ENCODE measurements at places on chromosomes 4 and X.

DNA sequence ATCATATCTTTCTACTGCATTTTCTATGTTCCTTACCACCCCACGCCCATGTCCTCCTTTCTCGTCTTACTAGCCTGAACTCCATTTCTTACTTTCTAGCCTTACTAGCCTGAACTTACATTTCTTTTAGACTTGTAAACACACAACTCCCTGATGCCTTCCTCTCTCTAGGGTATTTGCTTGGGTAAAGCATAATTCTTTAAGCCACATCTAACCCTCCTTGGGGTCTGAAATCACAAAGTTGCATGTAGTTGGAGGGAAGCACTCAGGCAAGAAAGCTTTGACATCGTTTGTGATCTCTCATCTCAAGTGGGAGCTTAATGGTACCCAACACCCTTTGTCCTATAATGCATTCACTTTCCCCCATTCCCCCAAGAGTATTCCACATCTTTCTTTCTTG lies 124.4 kb downstream of the SPOCK3 start:
- no peak for DNase-seq

- DNase-seq: peak; percentile 62
Observed at GRCh38 chr4:183797445-183798300, 107.4 kb upstream of the STOX2 start.

GRCh38 chrX:48278958-48279357 lies 23.8 kb downstream of the SSX1 start:
- DNase-seq: peak; percentile 71

GRCh38 chrX:123835661-123836371 lies 24.0 kb upstream of the XIAP start:
- DNase-seq: no peak

DNA sequence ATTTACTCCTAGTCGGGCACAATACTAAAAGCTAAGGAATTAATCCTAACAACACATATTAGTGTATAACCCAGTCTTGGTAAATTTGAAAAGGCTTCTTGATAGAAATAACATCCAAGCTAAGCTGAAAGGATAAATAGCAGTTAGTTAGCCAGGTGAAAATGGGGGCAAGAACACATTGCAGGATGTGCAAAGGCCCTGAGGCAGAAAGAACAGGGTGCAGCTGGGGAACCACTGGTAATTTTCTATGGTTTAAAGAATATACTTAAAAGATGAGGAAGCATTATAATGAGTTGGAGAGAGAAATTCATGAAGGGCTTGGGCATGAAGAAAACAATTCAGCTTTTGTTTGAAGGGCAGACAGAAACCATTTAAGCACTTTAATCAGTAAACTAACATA lies 689.0 kb downstream of the ADGRL3 start:
- no peak for DNase-seq

GRCh38 chr4:127641524-127641923 lies 8.8 kb downstream of the INTU start:
- no peak for DNase-seq

GRCh38 chr4:151804821-151805220 lies 44.0 kb upstream of the GATB start:
- no peak for DNase-seq

DNA sequence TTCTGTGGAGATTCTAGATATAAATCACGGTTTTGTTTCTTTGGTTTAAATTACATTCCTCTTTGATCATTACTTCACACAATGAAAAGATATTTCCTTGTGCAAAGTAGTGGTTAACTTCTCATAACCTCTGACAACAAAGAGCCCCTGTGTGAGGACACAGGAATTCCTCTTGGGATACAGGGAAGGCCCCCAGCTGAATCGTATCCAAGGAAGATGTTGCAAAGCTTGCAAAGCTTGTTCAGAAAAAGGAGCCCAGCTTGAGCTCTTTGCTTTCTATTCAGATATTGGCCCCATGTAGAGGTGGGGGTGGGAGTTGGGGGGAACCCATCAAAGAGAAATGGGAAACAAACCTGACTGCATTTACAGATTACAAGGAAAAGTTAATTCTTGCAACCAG lies 145.7 kb downstream of the RELL1 start:
- DNase-seq: no peak

- no peak for DNase-seq
Observed at GRCh38 chr4:144734522-144734921, 88.6 kb downstream of the HHIP start.

- no peak for DNase-seq
Observed at GRCh38 chr4:1233641-1234308, 15.2 kb downstream of the CTBP1 start.

- no peak for DNase-seq
Observed at GRCh38 chrX:136390921-136391320, 90.2 kb downstream of the ADGRG4 start.

GRCh38 chrX:66717926-66718325 lies 79.0 kb upstream of the EDA2R start:
- no peak for DNase-seq

DNA sequence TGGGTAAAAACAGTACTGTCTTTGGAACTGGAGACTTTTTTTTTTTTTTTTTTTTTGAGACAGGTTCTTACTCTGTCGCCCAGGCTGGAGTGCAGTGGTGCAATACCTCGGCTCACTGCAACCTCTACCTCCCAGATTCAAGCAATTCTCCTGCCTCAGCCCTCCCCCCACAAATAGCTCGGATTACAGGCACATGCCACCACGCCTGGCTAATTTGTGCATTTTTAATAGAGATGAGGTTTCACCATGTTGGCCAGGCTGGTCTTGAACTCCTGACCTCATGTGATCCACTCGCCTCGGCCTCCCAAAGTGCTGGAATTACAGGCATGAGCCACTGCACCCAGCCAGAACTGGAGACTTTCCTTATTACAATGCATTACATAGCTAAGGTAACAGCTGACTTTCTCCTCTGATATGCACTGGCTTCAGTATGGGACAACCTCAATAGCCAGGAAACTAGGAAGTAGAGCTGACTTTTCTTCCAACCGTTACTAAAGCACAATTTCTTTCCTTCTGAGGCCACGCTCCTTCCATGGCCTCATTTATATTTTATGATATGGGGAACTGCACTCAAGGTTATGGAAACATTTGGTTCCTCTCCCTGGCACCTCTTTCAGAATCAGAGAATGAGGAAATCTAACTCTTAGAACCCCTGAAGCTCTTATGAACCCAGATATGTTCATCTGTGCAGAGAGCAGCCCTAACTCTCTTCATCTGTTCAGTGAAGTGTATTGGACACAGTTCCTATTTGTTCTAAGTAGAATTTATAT lies 53.5 kb upstream of the FAM9B start:
- no peak for DNase-seq

GRCh38 chr4:119748853-119749252 lies 120.2 kb upstream of the PDE5A start:
- DNase-seq: no peak

- no peak for DNase-seq
Observed at GRCh38 chr4:146299607-146300006, 85.3 kb downstream of the REELD1 start.

GRCh38 chrX:67044029-67044653 lies 405.3 kb upstream of the EDA2R start:
- DNase-seq: no peak

DNA sequence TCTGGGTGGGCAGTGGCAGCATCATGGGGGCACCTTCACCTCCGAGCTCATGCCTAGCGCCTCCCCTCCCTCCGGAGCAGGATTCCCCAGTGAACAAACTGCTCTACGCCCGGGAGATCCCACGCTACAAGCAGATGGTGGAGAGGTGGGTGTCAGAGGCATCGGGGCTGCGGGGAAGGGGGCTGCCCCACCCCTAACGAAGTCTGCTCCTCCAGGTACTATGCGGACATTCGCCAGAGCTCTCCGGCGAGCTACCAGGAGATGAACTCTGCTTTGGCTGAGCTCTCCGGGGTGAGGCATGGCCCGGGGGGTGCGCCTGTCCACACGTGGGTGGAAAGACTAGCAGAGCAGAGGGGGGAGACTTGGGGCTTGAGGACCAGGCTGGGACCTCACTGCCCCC lies 2.7 kb upstream of the SRPK3 start:
- DNase-seq: no peak

DNA sequence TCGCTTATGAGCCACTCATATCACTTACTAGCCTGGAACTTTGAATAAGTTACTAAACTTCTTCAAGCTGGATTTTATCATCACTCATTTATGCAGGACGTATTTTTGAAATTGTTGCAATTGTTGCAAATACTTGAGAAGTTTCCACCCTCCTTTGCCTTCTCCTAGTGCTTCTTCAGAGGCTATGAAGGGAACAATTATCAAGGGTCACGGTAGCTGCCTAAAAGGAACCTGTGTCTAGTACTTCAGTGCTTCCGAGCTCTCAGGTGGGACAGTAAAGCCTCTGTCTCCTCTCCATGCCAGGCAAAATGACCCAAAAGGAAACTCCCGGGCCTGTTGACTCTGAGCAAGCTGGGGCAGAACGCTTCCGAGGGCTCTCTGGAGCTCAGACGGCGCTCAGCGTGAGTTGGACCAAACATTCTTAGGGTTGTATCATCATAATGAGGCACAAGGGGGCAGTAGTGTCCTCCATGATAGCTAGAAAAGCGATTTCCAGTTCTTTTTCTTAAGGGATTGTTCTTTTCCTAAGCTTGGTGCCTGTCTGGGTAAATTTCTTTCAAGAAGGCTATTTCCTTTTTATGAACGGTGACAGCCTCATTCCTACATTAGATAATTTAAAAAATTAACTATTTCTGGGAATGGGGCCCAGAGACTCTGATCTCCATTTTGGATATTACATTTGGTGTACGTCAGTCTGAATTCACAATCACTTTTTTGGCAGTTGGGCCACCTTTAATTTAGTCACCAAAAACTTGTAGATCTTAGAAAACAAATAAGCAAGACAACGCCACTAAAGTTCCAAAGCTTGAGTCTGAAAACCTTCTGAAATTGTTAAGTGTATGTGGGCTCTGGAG lies 73.1 kb downstream of the PACRGL start:
- DNase-seq: peak; percentile 55

DNA sequence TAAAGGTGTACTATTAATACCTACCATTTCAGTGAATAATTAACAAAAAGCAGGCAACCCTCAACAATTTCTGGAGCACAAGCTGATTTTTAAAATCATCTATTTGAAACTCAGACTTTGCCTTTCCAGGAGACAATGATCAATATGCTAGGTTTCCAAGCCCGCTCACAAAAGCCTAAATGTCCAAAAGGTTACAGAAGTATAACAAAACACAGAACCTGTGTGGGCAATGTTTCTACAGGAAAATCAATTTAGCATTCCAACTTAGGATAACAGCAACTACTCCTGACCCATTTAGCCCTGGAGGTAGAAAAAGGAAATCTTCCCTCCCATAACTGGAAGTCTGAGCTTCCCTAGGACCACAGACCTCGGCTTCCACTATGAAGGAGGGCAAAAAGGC lies 3.9 kb downstream of the TAB3 start:
- DNase-seq: no peak

DNA sequence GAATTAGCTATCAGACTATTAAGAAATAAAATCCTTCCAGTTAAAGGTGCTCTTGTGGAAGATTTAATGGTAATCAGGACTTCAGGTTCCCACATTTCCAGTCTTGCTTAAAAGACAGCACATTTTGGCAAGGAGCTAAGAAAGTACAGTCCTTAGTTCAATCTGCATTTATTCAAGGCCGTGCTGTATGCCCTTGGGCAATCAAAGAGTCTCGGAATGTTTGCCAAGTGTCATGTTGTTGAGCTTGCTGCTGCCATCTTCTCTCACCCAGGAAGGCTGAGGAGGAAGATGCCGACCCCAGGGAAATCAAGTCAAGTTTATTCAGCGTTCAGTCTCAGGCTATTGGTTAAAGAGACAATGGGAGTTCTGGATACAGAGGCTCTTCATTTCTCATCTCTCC lies 388.1 kb upstream of the IGFBP7 start:
- DNase-seq: no peak

DNA sequence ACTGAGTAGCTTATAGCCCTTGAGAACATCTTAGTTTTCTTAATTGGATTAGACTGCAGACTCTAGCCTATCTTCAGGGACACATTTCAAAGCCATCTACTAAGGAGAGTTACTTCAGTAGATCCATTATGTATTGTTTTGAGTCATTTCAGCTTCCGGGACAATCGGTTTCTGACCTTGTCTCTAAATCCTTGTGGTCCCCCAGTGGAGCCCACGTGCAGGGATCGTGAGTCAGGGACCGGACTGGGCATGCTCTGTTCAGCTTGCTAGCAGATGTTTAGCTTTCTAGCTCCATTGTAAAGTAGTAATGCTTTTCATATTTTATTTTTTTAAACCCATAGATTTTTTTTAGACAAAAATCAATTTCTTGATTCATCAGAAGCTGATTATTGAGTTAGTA lies 211.9 kb upstream of the PRPS2 start:
- no peak for DNase-seq

DNA sequence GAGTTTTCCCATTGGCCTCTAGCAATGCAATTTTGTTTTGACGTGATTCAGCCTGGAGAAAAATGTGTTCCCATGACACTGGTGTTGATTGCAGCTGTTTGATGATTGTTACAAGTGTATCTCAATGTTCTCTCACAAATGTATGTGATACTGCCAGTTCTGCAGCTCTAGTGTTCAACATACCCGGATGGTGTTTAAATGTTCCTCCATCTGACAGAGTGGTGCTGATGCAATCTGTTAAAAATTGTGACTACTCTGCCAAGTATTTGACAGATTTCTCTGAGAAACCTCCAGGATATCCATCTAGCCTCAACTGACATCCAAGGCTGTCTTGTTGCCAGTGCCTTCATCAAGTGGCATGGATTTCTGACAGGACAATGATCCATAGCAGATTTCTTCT lies 657.2 kb upstream of the DIAPH2 start:
- no peak for DNase-seq

GRCh38 chr4:24978291-24979075 lies 52.3 kb downstream of the LGI2 start:
- DNase-seq: no peak

GRCh38 chrX:47808904-47809788 lies 27.6 kb upstream of the ZNF81 start:
- DNase-seq: no peak

GRCh38 chrX:53288189-53288588 lies 6.8 kb upstream of the IQSEC2 start:
- no peak for DNase-seq

GRCh38 chr4:129014566-129015509 lies 78.5 kb downstream of the SCLT1 start:
- no peak for DNase-seq

DNA sequence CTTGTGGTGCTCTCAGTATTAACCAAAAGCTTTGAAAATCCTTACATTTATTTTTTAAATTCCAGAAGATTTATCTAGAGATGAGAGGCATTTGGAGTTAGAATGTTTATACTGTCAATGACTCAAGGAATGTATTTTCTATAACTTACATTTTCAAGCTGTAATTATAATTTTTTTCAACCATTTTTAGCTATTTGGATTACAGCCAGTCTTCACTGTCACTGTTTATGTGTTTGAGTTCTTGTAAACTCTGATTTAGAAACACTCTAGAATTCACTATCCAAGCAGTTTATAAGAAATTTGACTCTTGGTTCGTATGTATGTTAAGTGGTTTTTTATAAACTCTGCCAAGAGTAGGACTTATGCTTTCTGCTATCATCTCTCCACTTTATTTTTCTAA lies 36.7 kb upstream of the GUCY1A1 start:
- DNase-seq: no peak

- no peak for DNase-seq
Observed at GRCh38 chr4:37279894-37280592, 35.5 kb downstream of the NWD2 start.

- DNase-seq: no peak
Observed at GRCh38 chrX:19954335-19955096, 36.3 kb downstream of the BCLAF3 start.

Data from sciatic nerve (tissue), 2 donors.